ENCODE measurements at places on chromosomes 16 and 17.
A peak's percentile ranks its signal among the peaks of the same experiment; 100 is the strongest.

DNA sequence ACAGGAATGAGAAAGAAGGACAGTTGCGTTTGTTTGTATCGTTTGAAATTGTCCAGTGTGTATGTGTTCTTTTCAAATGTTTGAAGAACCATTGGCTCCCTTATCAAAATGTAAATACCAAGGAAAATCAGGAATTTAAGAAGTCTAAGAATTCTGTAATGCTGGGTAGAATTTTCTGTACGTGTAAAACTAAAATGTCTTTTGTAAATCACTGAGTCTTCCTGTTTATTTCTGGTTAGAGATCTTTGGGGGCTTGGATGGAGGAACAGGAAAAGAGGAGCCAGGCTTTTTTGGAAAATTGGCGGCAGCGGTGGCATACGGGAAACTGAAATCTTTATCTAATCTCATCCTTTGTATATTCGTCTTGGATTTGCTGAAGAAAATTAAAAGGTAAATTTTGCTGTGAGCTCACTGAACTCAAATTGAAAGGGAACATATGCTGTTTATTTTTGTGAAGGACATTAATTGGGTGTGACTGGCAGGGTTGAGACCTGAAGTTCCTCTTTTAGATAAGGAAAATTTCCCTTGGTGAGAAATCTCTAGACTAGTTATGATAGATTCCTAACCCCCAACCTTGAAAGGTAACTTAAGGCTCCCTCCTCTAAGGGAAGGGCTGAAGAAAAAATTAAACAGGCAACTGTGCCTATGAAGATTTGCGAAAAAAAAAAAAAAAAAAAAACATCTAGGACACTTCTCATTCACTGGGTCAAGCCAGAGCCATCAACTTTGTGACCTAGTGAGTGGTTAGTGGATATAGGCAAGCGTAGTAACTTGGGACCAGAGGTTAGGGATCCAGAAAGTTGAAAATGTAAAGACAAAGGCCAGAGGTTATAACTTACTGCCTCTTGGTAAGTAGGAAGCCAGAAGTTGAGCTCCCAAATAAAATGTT lies 10.8 kb downstream of the TAT start:
- no peaks in the 10 kb centered on the region for H3K4me1 ChIP-seq
- no peaks in the 10 kb centered on the region for H3K27me3 ChIP-seq
- H3K36me3 ChIP-seq = no peaks in the 10 kb centered on the region
- no peak overlapping the region for H3K4me3 ChIP-seq
- H3K27ac ChIP-seq = no peak overlapping the region
- DNase-seq = no peak

- H3K4me3 ChIP-seq = no peak overlapping the region
- peaks cover 9% of the 10 kb centered on the region for H3K27me3 ChIP-seq
- H3K36me3 ChIP-seq = no peaks in the 10 kb centered on the region
- DNase-seq = no peak
- no peaks in the 10 kb centered on the region for H3K4me1 ChIP-seq
These were observed 22.0 kb downstream of the SALL1 start for GRCh38 chr16:51129105-51129504.

- H3K27me3 ChIP-seq = no peaks in the 10 kb centered on the region
- no peak overlapping the region for H3K4me3 ChIP-seq
- H3K4me1 ChIP-seq = peaks cover 89% of the 10 kb centered on the region
These were observed 16.3 kb downstream of the KANSL1 start for GRCh38 chr17:46176975-46177374.

DNA sequence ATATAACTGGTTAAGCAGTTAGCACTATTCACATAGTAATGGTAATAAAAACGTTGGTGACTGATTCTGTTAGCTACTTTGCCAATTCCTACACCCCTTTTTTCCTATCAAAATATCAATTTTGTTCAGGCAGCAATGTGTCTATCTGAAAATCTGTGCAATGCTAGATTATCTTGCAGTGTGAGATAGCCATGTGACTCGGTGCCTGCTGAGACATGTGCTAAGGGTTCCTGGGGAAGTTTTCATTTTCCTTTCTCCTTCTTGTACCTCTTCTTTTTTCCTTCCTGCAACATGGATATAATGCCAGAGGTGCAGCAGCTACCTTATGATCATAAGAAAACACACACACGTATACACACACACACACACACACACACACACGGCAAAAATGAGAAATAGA lies 100.5 kb upstream of the SHISA6 start:
- no peak overlapping the region for H3K4me3 ChIP-seq
- H3K27ac ChIP-seq = no peak overlapping the region
- H3K27me3 ChIP-seq = no peaks in the 10 kb centered on the region
- no peaks in the 10 kb centered on the region for H3K4me1 ChIP-seq
- H3K36me3 ChIP-seq = no peaks in the 10 kb centered on the region

DNA sequence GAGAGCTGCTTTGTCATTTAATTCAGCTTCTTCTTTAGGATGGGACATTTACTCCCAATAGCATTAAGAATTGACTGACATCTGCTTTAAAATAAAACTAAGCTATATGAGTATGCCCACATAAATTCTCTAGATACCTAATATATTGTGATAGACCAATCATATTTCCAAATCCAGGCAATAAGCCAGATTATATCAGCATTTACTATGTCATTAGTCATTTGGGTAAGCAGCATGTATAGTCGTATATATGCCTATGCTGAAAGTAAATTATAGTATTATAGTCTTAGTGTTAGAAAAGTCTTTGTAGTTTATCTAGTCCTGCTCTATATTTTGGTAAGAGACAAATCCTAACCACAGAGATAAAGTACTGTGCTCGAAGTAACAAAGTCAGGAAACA lies 958.1 kb downstream of the KCNJ2 start:
- H3K27ac ChIP-seq = no peak overlapping the region
- DNase-seq = no peak
- H3K4me3 ChIP-seq = no peak overlapping the region
- no peaks in the 10 kb centered on the region for H3K36me3 ChIP-seq
- H3K4me1 ChIP-seq = no peaks in the 10 kb centered on the region
- H3K27me3 ChIP-seq = no peaks in the 10 kb centered on the region

DNA sequence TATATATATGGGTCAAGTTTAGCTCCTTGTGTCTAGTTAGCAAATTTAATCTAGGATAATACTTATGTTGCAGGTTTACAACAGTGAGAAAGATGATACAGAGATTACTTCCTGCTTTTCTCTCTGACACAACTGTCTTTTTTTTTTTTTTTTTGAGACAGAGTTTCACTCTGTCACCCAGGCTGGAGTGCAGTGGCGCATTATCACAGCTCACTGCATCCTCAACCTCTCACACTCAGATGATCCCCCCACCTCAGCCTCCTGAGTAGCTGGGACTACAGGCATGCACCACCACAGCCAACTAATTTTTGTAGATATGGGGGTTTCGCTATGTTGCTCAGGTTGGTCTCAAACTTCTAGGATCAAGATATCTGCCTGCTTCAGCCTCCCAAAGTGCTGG lies 706.9 kb upstream of the SOX9 start:
- DNase-seq = no peak
- no peak overlapping the region for H3K4me3 ChIP-seq
- H3K27me3 ChIP-seq = no peaks in the 10 kb centered on the region
- no peaks in the 10 kb centered on the region for H3K36me3 ChIP-seq
- no peak overlapping the region for H3K27ac ChIP-seq

DNA sequence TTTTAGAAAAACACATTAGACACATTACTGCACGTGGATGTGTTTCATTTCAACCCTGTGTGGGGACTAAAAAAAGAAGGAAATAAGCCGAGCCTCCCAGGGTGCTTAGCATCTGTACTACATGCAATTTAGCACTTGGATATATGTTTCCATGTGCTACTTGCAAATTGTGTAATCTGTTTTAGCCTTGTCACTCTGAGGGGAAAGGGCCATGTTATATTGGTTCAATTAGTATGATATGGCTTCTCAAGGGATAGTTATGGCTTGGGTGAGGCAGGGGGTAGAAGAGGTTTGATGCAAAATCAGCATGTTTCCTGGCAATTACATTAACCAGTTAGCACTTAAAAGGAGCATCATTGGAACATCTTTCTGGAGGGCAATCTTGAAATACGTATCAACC lies 353.5 kb upstream of the GOT2 start:
- no peak for DNase-seq
- no peak overlapping the region for H3K4me3 ChIP-seq
- H3K27ac ChIP-seq = no peak overlapping the region
- no peaks in the 10 kb centered on the region for H3K36me3 ChIP-seq

DNA sequence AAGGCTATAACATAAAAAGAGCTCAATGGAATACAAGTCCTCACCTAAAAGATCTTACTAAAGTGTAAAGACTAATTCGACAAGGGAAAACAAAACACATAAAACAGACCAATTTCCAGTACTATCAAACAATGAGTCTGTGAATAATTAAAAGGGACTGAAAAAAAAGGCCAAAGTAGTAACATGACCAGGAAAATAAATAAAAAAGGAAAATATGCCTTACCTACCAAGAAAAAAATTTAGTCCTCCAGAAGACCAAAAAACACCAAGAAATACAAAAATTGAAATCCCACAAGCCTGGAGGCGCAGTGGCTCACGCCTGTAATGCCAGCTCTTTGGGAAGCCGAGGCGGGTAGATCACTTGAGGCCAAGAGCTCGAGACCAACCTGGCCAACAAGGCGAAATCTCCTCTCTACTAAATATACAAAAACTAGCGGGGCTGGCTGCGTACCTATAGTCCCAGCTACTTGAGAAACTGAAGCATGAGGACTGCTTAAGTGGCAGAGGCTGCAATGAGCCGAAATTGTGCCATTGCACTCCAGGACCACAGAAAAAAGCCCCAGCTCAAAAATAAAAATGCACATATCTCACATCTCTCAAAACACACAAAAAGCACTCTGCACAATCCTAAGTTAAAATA lies 60.8 kb downstream of the TEX14 start:
- no peak for DNase-seq
- H3K36me3 ChIP-seq = no peaks in the 10 kb centered on the region
- peaks cover 6% of the 10 kb centered on the region for H3K4me1 ChIP-seq
- H3K27me3 ChIP-seq = no peaks in the 10 kb centered on the region
- peak overlapping the region; percentile 55 for H3K4me3 ChIP-seq
- peak overlapping the region; percentile 84 for H3K27ac ChIP-seq

- H3K27me3 ChIP-seq = peaks cover 54% of the 10 kb centered on the region
- DNase-seq = peak; percentile 18
- H3K4me1 ChIP-seq = no peaks in the 10 kb centered on the region
- H3K36me3 ChIP-seq = no peaks in the 10 kb centered on the region
These were observed 41.3 kb upstream of the ACSF3 start for GRCh38 chr16:89052191-89052889.

DNA sequence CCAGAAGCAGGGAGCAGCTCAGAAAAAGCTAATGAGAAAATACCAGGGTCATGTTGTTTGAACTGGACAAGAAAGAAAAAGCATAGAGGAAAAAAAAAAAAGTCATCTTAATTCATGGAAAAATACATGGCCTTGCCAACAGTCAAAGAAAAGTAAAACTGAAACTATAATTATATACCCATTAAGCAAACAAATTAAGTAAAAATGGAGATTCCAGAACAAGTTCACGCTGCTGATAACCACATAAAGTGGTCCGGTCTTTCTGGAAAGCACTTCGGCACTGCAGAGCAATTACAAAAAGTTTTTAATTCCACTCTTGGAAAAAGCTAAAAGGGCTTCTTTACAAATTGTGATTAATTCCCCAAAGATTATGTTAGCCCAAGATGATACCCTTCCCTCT lies 12.4 kb upstream of the P2RX5 start:
- H3K27ac ChIP-seq = no peak overlapping the region
- no peak overlapping the region for H3K4me3 ChIP-seq
- H3K4me1 ChIP-seq = no peaks in the 10 kb centered on the region
- H3K36me3 ChIP-seq = peaks cover 13% of the 10 kb centered on the region

DNA sequence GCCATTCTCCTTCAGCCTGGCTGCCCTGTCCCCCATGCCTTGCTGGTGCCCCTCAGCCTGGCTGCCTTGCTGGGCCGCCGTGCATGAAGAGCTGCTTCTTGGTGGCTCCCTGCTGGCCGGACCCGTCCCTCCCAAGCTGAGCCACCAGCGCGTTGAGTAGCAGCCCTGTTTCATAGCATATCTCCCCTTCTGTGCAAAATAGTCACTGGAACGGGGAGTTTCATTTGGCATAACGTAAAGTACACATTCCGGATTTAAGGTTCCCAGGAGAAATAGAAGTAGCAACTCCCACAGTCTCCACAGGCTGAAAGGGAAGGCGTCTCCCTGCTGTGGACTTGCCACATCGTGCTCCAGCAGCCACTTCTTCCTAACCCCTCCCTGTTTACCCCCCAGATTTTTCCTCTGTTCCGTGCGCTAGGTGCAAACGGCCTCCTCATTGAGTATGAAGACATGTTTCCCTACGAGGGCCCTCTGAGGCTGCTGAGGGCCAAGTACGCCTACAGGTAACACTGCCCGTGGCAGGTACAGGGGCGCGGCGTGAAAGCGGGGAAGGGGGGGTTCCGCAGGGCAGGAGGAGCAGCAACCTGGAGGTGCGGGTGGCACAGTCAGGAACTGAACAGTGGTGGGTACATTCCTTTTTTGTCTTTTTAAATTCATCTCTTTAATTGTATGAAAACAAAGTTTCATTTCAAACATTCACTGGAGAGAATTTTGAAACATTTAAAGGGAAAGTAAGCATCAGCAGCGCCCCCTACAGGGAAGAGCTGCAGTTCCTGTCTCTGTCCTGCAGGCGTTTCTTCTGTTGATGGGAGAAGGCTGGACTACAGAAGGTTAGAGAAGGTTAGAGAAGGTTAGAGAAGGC lies 5.8 kb upstream of the OGFOD3 start:
- no peaks in the 10 kb centered on the region for H3K4me1 ChIP-seq
- no peaks in the 10 kb centered on the region for H3K27me3 ChIP-seq
- no peak overlapping the region for H3K27ac ChIP-seq
- no peak for DNase-seq
- H3K36me3 ChIP-seq = no peaks in the 10 kb centered on the region

- no peaks in the 10 kb centered on the region for H3K27me3 ChIP-seq
- H3K27ac ChIP-seq = peak overlapping the region; percentile 51
- peaks cover 26% of the 10 kb centered on the region for H3K4me1 ChIP-seq
- H3K36me3 ChIP-seq = no peaks in the 10 kb centered on the region
These were observed 19.7 kb downstream of the G6PC1 start for GRCh38 chr17:42920106-42920900.

GRCh38 chr17:74303305-74303704 lies 22.7 kb upstream of the KIF19 start:
- no peaks in the 10 kb centered on the region for H3K27me3 ChIP-seq
- H3K4me3 ChIP-seq = no peak overlapping the region
- H3K4me1 ChIP-seq = peaks cover 2% of the 10 kb centered on the region

- H3K36me3 ChIP-seq = no peaks in the 10 kb centered on the region
- no peak overlapping the region for H3K4me3 ChIP-seq
- H3K27ac ChIP-seq = no peak overlapping the region
- H3K4me1 ChIP-seq = no peaks in the 10 kb centered on the region
- no peaks in the 10 kb centered on the region for H3K27me3 ChIP-seq
- no peak for DNase-seq
These were observed 21.2 kb upstream of the GINS2 start for GRCh38 chr16:85709766-85710585.

- no peak overlapping the region for H3K27ac ChIP-seq
- no peaks in the 10 kb centered on the region for H3K27me3 ChIP-seq
- no peak overlapping the region for H3K4me3 ChIP-seq
- no peaks in the 10 kb centered on the region for H3K4me1 ChIP-seq
- no peaks in the 10 kb centered on the region for H3K36me3 ChIP-seq
These were observed 20.9 kb upstream of the MPO start for GRCh38 chr17:58301504-58302150.

- no peaks in the 10 kb centered on the region for H3K27me3 ChIP-seq
- H3K27ac ChIP-seq = no peak overlapping the region
- DNase-seq = no peak
- no peak overlapping the region for H3K4me3 ChIP-seq
These were observed 25.1 kb downstream of the C16orf54 start for GRCh38 chr16:29720703-29721102.
